ENCODE measurements at places on chromosomes 2 and 18.

GRCh38 chr18:61727241-61728193 lies 165.3 kb downstream of the RNF152 start:
- no peak for DNase-seq

DNA sequence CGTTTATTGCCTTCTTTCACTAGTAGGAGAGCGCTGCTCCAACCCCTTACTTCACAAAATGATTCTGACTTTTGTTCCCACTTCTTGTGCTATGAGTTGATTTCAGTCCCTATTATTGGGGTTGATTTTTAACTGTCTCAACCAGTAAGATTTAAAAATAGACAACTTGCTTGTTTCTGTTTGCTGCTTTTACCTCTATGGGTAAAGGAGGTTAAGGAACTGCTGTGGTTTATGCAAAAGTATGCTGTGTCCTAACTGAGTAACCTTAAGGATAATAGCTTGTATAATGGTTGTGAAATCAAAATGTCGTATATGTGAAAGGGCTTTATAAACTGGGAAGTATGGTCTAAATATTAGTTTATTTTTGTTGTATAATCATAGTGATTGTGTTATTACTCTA lies 22.6 kb downstream of the ALMS1 start:
- DNase-seq: no peak

- no peak for DNase-seq
Measured at GRCh38 chr2:174984561-174984960, 20.6 kb downstream of the CHN1 start.

GRCh38 chr18:3207565-3207964 lies 12.2 kb downstream of the MYOM1 start:
- DNase-seq: no peak

GRCh38 chr2:221050020-221050795 lies 521.9 kb downstream of the EPHA4 start:
- no peak for DNase-seq

DNA sequence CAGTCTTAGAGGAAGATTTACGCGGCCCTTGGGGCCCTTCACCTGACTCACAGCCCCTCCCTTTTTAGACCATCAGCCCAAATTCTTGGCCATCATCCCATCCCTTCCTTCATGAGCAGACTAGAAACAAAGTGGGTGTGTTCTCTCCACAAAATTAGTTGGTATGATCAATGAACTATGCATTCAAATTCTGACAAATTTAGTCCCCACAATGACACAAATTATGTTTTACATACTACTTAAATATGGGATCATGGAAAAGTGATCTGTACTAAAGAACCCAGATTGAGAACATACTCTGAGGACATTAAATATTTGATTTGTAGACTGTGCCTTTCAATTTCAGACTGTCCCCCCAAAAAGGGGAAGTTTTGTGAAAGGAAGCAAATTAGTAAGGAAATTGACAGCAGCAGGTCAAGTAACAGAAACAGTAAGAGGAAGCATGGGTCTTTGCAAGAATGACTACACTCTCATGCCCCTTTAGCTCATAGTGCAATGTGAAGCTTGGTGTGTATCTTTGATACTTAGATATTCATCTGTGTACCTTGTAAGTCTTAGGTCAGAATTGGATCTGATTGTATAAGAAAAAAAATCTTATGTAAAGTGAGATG lies 2.2 kb upstream of the MAPRE2 start:
- no peak for DNase-seq

DNA sequence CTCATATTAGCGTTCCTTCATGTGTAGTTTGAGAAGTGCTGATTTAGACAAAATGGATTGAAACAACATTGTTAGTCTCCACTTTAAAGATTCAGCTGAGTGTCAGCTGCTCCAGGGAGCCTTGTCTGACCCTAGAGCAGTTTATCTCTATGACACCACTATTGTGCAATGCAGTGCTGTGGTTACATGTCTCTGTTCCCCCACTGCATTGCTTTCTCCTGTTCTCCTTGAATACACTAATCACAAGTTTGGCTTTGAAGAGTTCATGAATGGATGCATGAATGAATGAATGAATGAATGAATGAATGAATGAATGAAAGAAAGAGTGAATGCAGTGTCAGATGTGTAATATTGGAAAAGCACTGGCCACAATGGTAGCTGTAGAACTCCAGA lies 38.3 kb downstream of the GCG start:
- no peak for DNase-seq

DNA sequence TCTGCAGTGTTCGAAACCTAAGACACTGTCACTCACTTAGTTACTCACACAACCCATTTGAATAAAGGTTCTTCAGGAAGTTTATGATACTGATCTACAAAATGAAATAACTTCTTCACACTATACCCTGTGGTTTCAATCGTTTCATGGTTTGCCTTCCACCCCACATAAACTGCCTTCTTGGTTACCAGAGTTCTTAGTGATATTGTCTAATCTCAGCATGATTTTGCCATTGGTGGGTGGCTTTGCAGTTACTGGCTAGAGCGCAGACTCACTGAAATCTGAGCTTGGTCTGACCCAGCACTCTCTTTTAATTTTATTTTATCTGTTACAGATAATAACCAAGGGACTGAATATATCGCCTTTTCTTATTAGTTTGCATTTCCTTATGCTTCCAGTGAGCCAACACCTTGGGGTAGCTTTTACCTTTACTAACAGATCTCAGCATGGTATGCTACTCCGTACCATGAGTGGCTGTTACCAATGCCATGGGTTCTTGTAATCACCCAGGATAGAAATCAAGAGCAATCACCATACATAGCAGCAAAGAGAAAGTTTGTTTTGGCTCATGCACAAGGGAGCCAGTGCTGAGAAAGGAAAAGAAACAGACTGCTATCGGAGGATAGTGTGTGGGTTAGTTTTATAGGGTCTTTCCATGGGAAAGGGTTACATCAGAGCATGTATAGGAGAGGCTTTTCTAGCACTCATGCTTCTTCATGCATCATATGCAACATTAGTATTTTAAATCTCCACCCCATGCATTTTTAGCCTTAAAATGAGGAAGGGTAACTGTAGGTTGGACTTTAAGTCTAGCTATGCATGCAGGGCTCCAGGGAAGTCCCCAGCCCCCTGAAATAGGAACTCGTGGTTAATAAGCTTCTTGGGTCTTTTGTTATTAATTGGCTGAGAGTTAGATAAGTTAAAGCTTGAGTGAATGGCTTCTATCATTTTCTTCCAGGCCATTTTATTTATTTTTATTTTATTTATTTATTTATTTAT lies 33.3 kb downstream of the ANXA4 start:
- no peak for DNase-seq

GRCh38 chr18:75199327-75199726 lies 9.6 kb downstream of the PTGR3 start:
- DNase-seq: no peak

- no peak for DNase-seq
Measured at GRCh38 chr2:3491716-3492474, 27.4 kb downstream of the ADI1 start.

DNA sequence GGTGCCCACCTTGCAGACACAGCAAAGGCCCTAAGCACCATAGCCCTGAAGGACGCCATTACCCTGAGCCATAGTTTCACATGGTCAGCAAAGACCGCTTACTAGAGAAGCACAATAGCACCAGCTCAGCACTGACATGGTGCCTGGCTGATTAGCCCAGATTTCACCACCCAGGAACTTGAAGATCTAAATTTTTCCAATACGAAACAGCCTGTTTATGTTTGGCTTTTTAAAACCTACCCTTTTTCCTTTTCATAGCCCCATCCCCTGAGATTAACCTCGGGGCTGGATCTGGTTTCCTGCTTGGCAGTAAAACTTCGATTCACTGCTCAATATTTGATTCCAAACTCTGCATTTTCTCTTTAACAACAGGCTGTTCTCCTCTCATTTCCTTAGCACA lies 158.5 kb upstream of the PID1 start:
- no peak for DNase-seq

- no peak for DNase-seq
Measured at GRCh38 chr2:1600191-1601066, 143.9 kb downstream of the PXDN start.

GRCh38 chr18:26422472-26423162 lies 125.7 kb downstream of the KCTD1 start:
- DNase-seq: no peak

- DNase-seq: no peak
Measured at GRCh38 chr2:39380525-39381150, 56.4 kb downstream of the MAP4K3 start.

DNA sequence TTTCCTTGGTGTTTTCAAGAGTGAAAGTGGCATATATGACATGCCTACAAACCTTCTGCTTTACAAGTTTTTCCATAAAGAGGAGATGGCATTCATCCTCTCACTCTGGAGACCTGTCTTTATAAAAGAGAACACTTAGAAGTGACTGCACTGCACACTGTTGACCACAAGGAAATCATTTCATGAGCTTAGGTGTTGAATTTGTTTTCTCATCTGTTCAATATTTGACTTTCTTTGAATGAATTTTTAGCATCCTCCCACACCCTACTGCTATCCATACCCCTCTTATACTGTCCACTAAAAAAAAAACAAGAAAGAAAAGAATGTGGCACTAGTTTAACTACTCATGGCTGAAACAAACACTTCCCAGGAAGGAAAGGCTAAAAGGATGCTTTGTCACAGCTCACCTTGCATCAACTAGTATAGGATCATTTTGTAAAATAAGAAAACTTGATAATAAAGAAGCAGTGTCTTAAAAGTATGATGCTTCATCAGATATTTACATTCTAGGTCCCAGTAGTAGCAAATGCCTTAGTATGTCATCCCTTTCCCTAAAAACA lies 83.0 kb downstream of the ACVR1 start:
- DNase-seq: no peak

DNA sequence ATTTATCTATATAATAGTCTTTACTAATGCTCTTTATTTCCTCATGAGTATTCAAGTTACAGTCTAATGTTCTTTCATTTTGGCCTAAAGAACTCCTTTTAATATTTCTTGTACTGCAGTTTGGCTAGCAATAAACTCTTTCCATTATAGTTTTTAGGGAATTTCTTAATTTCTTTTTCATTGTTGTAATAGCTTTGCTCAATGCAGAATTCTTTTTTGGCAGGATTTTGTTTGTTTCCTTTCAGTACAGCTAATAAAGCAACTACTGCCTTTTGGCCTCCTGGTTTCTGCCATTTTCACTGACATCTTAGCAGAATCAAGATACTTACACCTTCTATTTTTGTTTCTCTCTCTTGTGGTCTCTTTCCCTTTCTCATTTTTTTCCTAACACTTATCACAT lies 390.4 kb upstream of the RGPD4 start:
- DNase-seq: no peak

DNA sequence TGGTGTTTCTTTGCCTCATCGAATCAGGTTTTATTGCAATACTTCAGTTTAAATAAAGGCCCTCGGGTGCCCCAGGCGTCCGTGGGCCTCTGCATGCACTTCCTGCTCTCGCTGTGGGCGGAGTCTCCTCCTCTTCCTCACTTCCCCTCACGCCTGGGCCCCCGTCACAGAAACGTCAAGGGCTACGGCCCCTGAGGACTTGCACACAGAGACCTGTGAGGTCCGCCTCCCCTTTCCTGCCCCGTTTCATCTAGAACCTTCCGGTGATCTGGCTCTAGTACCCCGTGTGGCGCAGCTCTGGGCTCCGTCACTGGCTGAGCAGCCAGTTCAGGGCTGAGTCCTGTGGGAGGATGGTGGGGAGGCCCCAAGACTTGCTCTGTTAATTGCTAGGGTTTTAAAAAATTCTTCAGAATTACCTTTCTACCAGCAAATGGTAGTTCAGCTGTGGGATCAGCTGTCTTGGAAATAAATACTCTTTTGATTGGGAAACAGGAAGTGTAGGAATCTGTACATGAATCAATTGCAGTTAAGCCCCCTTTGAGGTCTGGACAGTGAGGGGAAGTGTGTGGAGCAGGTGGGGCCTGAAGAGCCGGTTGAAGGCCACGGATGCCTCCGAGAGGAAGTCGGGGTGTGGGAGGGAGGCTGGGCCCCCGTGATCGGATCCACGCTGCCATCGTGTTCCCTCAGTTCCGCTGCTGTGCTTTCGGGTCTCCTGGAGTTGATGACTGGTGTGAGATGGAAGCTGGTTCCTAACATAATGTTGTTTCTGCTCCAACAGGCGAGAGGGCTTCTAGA lies 10.2 kb downstream of the NFATC1 start:
- DNase-seq: no peak

DNA sequence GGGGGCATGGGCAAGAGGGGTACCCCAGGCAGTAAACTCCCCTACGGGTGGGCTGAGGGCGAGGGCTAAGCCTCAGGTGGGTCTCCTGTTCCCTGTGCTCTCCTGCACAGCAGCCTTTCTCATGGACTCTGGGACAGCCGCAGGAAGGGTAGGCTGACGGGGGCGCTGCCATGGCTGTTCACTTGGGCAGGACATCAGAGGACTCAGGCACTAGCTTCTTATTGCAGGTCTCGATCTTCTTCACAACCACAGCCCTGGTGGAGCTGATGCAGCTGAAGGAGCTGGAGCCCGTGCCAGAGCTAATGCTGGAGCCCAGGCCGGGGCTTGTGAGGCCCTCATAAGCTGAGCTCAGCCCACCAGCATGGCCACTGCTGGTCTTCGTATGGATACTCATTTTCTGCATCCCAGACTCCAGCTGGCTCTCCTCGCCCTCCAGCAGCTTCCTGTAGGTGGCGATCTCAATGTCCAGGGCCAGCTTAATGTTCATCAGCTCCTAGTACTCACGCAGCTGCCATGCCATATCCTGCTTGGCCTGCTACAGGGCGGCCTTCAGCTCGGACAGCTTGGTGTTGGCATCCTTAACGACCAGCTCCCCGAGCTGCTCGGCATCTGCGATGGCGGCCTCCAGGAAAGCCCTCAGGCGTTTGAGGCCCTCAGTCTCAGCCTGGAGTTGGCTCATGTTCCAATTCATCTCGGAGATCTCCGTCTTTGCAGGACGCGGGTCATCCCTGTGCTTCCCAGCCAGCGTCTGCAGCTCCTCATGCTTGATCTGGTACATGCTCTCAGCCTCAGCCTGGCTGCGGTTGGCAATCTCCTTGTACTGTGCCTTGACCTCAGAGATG lies 359.8 kb upstream of the SETBP1 start:
- DNase-seq: no peak

DNA sequence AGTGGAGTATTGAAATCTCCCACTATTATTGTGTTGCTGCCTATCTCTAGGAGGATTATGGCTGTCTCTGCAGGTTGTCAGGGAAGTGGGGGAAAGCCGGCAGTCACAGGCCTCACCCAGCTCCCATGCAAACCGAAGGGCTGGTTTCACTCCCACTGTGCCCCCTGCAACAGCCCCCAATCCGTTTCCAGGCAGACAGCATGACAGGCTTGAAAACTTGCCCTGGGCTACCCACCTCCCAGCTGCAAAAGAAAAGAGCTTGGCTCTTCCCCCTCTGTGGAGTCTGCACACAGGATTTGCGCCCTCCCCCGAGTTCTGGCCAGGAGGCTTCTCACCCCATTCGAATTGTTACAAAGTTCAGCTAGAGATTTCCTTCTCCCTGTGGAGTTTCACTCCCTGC lies 87.4 kb upstream of the MSTN start:
- no peak for DNase-seq

GRCh38 chr2:61707984-61708852 lies 145.6 kb downstream of the FAM161A start:
- peak; percentile 4 for DNase-seq

All from T1000 (cell line).